ENCODE measurements at places on chromosomes 12 and 14. TPM values are rescaled to one million over a fixed set of nuclear protein-coding genes. Genes with fewer than 3 reads are reported as not detected.

DNA sequence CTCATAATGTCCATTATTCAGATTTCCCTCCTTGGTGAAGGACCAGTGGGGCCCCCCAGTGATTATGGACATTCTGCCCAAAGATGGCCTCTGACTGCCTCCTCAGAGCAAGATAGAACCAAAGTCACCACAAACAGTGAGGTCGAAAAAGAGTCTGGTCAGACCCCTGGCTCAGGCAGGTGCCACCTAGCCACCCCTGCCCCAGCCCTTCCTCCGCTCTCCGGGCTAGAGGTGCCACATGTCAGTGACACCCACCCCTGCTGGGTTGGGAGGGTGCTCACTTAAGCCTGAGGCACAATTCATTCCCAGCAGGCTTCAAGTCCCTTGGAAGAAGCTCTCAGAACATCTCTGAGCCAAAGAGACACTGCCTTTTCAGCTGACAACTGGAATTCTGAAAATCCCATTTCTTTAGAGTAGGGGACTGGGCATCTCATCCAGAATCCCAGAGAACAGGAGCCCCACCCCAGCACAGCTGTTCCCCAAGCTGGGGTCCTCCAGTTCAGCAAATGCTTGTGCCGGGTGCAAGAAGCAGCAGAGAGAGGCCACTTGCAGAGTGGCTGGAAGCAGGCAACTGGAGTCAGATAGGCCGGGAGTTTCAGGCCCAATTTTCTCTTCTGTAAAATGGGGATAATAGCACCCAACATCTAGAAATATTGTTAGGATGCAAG, 50.3 kb downstream of the ISCA2 start:
- no peak for DNase-seq

GRCh38 chr12:77847060-77847541, 16.4 kb downstream of the NAV3 start:
- DNase-seq, result no peak

Gene ACSM4
- not detected for total RNA-seq

GRCh38 chr14:63875311-63875710, 22.5 kb downstream of the SYNE2 start:
- DNase-seq, result no peak

Gene SPX
- not detected for total RNA-seq

DNA sequence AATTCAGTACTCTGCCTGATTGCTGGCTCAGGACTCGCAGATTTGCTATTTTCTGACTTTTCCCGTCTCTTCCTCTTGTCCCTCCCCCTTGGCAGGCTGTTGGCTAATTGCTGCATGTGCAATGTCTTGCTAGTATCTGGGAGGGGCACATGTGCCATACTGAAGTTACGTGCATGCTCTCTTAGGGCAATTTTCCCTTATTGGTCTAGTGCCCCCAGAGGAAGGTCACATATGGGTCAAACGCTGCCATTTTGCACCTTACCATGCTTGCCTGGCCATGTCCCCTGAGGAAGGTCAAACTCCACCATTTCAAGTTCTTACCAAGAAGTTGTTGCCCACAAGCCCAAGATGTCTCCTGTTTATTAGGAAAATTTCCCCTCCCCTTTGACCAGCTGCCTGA, 13.9 kb upstream of the ERC1 start:
- DNase-seq, result no peak

DNA sequence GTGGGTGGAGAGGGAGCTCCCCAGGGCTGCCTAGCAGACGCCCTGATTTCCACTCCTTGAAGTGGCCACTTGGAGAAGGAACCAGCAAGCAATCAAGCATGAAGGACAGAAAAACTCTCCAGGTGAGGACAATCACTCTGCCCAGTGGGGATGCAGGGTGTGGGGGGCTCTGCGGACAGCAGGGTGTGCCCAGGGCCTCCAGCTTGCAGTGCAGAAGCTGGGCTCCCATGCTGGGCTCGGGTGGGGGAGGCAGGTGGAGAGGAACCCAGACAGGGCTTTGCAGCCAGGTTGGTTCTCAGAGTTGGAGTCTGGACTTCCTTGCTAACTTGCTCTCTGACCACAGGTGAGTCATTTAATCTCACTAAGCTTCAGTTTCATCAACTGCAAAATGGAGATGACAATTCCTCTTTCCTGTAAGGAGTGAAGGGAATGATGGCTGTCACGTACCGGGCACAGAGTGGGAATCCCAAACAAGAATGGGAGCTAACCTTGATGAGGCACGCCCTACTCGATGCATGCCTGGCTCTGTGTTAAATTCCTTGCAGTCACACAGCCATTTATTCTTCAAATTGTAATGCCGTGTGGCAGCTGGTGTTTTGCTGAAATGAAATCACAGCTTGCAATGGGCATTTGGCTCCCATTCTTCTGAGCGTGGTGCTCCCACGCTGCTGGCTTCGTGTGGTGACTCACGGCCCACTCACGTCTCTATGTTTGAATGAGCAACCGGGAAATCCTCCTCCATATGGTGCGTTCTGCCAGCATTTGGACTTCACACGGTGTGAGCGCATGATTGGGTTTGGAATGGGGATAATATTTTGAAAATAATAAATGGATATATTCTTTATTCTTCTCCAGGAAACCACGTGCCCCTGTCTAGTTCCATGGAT, 75.2 kb downstream of the PRIMA1 start:
- no peak for DNase-seq

Gene KERA
- total RNA-seq, result not detected

DNA sequence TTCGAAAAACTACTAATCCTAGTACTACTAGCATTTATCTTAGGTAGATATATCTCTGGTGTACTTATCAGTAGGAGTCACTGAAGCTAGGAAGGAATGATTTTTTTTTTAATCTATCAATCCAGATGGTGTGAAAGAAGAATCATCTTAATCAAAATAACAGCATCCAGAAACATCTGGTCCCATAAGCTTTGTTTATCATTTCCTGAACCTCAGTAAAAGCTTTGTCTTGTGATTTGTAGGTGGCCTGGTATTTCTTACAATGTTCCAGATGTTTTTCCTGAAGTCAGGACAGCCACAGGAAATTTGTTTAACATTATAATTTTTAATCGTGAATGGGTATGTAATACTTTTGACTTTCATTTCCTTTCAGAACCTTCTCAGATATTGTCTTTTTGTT, 28.0 kb upstream of the LUM start:
- DNase-seq, result no peak

- DNase-seq, result no peak
Measured at GRCh38 chr12:89975574-89975973, 266.9 kb upstream of the ATP2B1 start.

DNA sequence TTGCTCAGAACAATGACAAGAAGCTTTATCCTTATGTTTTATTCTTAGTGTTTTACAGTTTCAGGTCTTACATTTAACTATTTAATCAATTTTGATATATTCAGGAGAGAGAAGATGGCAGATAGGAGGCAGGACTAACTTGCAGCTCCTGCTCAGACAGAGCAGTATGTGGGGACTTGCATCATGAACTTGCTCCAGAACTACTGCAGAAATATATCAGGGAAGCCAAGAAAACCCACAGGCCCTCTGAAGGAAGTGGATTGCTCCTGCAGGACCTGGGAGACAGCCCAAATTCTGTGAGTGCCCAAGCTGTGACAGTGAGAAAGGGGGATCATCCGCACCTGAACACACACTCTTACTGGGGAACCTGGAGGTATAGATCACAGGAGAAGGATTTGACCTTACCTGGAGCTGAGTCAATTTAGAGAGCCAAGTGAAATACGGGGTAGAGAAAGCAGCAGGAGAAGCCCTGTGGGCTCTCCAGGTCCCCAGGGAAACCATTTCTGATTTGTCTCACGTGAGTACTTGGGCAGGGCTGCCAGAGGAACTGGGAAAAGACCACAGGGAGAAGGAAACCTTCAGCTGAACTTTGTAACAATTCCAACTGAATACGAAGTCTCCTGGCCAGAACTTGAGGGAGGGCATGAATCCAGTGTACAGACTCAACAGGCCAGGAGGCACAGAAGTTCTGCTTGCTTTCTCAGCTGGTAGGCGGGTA, 28.9 kb upstream of the TSPAN8 start:
- DNase-seq, result no peak

Gene DBX2
- not detected for total RNA-seq

- no peak for DNase-seq
Measured at GRCh38 chr12:21938879-21939278, 2.3 kb downstream of the ABCC9 start.

DNA sequence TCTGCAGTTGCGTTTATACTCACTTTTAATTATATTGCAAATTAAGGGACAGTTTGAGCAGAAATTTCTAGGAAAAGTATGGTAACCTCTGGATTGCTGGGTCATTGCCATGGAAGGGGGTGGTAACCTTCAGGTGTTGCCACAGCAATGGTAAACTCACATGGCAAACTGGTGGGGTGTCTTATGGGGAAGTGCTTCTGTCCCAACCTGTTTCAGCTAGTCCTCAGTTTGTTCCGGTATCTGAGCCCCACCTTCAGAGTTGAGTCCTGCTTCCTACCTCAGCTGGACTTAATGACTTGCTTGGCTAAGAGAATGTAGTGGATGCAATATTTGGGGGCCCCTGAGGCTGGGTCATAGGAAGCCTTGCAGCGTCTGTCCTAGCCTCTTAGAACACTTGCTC, 7.3 kb upstream of the CLMN start:
- no peak for DNase-seq

DNA sequence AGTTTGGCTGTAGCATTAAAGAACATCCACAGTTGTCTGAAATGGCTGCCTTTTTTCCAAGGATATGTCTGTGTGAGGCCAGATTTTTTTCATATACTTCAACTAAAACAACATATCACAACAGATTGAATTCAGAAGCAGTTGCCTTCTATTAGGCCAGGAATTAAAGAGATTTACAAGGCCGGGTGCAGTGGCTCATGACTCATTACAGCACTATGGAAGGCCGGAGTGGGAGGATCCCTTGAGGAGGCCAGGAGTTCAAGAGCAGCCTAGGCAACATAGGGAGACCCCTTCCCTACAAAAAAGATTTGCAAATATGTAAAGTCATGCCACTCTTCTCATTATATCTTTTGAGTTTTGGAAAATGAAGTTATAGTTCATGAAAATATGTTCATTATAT, 108.6 kb downstream of the KTN1 start:
- DNase-seq, result no peak

- DNase-seq, result no peak
Measured at GRCh38 chr14:25836636-25837035, 761.2 kb downstream of the NOVA1 start.

DNA sequence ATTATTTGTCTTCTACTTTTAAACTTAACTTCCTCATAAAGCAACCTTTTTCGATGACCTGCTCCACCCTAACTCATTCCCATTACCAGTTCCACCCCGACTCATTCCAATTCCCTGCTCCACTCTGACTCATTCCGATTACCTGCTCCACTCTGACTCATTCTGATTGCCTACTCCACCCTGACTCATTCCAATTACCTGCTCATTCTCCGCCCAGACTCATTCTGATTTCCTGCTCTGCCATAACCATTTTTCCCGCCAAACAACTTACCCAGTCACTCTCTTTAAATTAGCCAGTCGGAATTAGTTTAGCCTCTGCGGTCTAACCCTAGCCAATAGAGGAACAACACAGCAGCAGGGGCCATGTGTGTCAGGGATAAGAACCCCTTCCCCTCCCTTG, 249.1 kb downstream of the DPY19L2 start:
- no peak for DNase-seq

Gene ANO4
- total RNA-seq, result not detected

Gene PMEL
- total RNA-seq, result not detected

GRCh38 chr14:100224229-100224866, 14.6 kb upstream of the YY1 start:
- DNase-seq, result no peak

GRCh38 chr12:115108129-115109100, 424.4 kb upstream of the TBX3 start:
- no peak for DNase-seq

DNA sequence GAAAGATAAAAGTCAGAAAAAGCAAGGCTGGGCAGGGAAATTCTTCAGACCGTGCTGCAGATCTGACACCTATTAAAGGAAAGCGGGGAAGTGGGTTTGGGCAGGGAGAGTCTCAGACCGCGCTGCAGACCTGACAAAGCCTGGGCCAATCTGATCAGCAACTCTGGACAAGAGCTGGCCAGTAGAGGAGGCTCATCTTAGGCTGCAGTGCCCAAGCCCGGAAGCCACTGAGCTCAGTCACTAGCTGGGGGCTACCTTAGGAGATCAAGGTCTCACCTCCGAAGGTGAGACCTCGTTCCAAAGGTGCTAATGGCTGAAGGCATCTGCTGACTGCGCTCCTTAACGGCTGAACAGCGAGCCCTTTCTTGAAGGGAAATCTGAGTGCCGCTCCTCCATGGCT, 60.2 kb downstream of the SINHCAF start:
- no peak for DNase-seq

DNA sequence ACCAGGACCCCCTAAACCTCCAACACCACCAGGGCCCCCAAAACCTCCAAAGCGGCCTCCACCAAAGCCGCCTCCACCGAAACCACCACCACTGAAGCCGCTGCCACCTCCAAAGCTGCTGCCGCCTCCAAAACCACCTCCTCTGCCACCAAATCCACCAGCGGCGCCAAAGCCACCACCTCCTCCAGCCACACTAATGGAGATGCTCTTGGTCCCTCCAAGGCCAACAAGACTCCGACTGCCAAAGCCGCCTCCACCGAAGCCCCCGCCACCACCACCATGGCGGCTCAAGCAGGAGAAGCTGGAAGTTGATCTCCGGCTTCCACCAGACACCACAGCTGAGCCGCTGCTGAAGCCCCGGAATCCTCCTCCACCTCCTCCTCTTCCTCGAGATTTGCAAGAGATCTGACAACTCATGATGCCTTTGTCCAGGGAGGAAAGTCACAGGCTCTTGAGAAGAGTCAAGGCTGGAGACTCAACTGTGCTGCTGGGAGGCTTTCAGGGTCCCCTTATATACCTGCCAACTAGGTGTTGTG, at the start of gene KRT2:
Gene KRT2 (minus strand): TSS at position 486 of the 536 bp plus-strand sequence. CDS start 69 bp downstream, at position 417.
- no peak for DNase-seq

Gene HOTAIR
- not detected for total RNA-seq

GRCh38 chr12:43750814-43751213, 7.8 kb downstream of the PUS7L start:
- DNase-seq, result no peak

Gene PTPRB
- total RNA-seq, result not detected

Gene GLIPR1L1
- total RNA-seq, result not detected

Gene AQP5
- total RNA-seq, result not detected
